ELR (cell line): ENCODE measurements at places on chromosomes 13 and 19.
A peak's percentile ranks its signal among the peaks of the same experiment; 100 is the strongest.

GRCh38 chr19:1874554-1875185 is 10.6 kb downstream of the ABHD17A start:
- DNase-seq = peak; percentile 52

DNA sequence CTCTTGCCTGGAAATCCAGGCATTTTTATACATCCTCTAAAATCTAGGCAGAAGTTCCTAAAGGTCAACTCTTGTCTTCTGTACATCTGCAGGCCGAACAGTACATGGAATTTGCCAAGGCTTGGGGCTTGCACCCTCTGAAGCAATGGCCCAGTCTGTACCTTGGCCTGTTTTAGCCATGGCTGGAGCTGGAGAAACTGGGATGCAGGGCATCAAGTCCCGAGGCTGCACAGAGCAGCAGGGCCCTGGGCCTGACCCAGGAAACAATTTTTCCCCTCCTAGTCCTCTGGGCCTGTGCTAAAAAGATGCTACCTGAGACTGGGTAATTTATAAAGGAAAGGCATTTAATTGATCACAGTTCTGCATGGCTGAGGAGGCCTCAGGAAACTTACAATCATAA is 520.8 kb upstream of the MIR17HG start:
- no peak for DNase-seq

DNA sequence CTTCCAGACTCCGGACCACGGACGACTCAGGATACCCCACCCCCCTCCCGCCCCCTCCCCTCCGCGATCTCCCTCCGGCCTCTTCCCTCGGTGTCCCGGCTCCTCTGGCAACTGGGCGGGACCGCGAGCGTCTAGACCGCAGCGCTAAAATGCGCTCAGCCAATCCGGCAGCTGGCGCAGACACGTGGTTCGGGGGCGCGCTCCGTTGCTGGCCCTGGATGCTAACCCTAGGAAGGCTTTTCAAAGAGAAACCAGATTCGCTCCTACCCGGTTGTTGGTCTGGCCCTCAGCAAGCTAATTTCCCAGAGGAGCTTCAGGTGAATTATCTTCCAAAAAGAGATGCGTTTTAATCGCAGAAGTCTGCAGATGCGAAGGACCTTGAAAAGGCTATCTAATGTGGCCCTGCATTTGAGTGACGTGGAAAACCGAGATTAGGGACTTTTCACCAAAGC is at the start of gene DZIP1:
DZIP1 (minus strand) TSS at position 106 of the 452 bp plus-strand sequence. CDS start 2,677 bp downstream, outside the sequence.
- peak; percentile 93 for DNase-seq

- peak; percentile 75 for DNase-seq
Observed at GRCh38 chr19:10505583-10506229, 2.5 kb upstream of the KEAP1 start.

GRCh38 chr13:30841154-30841553 is 64.9 kb upstream of the MEDAG start:
- no peak for DNase-seq

DNA sequence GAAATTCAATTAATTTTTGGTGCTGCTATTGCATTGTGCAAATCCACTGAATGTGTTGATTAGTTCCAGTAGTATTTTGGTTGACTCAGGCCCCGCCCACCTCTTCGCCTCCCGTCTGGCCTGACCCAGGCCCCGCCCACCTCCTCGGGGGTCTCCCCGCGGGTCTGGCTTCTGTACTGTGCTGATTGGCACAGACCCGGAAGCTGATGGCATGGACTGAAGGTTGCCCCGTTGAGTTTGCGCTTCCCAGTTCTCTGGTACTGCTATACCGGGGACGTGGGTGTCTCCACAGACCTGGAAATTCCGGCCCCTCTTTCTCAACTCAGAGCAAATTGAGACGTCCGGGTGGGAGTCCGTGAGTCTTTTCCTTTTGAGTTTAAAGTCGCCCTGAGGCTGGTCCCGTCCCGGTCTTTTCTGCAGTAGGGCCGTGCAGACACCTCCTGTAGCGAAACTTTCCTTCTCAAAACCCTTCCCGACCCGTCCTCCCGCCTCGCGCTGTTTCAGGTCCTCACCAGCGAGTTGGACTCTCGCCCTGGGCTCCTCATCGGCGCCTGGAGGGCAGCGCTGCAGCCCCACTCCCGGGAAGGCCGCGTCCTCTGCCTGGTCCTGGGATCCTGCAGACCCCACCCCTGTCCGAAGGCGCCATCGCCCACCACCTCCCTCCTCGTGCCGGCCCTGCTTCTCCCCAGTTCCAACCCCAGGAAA is 14.8 kb downstream of the ZNF701 start:
- DNase-seq = no peak

DNA sequence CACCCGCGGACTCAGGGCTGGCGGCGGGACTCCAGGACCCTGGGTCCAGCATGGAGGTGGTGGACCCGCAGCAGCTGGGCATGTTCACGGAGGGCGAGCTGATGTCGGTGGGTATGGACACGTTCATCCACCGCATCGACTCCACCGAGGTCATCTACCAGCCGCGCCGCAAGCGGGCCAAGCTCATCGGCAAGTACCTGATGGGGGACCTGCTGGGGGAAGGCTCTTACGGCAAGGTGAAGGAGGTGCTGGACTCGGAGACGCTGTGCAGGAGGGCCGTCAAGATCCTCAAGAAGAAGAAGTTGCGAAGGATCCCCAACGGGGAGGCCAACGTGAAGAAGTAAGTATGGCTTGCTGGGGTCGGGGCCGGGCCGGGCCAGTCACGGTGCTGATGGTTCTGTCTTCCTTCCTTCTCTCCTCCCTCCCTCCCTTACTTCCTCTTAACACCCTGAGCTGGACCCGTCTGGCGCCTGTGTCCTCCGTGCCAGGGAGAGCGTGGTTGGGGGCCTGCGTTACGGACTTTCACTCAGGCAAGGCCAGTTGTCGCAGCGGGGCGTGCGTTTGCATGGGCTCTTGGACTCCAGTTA is 1.4 kb downstream of the STK11 start:
- DNase-seq = peak; percentile 29

DNA sequence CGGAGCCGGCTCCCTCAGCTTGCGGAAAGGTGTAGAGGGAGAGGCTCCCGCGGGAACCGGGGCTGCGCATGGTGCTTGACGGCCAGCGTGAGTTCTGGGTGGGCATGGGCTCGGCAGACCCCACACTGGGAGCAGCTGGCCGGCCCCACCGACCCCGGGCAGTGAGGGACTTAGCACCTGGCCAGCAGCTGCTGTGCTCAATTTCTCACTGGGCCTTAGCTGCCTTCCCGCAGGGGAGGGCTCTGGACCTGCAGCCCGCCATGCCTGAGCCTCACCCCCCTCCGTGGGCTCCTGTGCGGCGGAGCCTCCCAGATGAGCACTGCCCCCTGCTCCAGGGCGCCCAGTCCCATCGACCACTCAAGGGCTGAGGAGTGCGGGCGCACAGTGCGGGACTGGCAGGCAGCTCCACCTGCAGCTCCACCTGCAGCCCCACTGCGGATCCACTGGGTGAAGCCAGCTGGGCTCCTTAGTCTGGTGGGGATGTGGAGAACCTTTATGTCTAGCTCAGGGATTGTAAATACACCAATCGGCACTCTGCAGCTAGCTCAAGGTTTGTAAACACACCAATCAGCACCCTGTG is 1141.8 kb downstream of the PCDH17 start:
- DNase-seq = no peak

GRCh38 chr13:59495936-59496512 is 667.7 kb downstream of the DIAPH3 start:
- DNase-seq = no peak

DNA sequence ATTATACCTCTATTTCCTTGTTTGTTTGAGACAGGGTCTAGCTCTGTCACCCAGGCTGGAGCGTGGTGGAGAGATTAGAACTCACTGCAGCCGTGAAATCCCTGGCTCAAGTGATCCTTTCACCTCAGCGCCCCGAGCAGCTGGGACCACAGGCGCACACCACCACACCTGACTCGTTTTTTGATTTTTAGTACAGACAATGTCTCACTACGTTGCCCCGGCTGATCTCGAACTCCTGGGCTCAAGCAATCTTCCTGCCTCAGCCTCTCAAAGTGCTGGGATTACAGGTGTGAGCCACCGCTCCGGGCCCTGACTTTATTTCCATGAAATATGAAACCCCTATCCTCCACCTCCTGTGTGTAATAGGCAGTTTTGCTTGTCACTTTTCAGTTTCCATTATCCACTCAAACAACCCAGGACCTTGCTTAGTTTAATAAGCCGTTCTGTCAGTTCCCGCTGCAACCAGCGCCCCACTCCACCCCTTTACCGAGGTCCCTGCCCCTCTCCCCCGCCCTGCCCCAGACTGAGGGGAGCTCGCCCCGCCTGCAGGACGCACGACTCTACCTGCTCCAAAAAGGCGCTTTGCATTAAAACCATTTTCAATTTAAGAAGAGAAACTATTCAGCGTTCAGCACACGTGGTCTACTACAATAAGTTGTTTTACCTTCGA is 16.9 kb downstream of the ZNF816 start:
- no peak for DNase-seq

- DNase-seq = peak; percentile 54
Observed at GRCh38 chr19:5719274-5719960, 529 bp downstream of the LONP1 start.

- DNase-seq = no peak
Observed at GRCh38 chr13:93180356-93180969, 46.1 kb upstream of the GPC6 start.

DNA sequence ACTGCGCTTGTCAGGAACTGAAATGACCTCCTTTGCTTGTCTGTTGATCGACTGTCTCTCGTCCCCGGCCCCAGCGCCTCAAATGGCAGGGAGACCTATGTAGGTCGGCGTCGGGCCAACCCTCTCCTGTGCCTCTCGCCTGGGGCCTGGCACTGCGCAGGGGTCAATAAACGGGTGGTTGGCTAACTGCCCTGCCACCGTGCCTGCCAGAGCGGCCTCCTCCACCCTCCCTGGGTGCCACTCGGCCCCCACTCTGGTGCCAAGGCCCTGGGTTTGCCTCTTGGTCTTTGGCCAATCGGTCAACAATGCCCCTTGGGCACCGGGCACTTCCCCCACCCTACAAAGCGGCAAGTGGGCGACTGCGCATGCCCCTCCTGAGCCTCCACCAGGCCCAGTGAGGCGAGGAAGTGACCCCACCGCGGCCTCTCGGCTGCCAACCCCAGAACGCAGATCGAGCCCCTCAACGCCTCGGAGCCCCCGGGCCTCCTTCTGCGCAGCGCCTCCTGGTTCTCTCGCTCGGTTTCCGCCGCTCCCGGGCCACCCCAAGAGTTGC is 1.1 kb downstream of the KEAP1 start:
- DNase-seq = peak; percentile 64

DNA sequence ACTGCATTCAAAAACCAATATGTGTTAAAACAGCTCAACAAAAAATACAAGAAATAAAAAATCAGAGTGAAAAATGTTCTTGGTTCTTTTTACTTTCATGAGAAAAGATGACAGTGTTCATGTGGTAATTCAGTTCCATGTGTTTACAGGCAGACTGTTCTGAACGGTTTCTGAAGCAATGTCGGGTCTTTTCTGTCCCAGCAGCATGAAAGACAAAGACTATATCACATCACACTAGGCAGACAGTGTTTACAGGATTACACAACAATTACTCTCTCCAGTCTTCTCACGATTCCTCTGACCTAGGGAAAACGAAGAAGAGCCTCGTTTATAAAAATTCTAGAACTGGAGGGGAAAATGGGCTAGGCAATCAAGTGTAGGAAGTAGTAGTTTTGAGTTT is 83.4 kb downstream of the UBL3 start:
- no peak for DNase-seq

- DNase-seq = no peak
Observed at GRCh38 chr13:33629605-33630360, 188.2 kb upstream of the RFC3 start.

DNA sequence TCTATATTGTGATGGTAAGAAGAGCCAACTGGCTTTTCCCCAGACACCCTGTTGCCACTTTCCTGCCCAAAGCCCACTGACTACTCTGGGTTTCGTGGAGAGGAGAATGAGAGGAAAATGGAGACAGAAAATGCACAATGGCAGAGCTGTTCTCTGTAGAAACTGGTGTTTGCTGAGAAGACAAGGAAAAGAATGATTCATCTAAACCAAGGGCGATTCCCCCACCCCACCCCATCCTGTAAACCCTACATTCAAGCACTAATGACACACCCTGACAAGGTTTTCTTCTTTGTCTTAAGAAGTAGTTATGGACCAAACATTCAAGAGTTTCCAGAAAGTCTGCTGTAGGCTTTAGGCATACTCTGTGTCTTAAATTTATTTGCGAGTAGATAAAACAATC is 68.8 kb downstream of the DOCK9 start:
- DNase-seq = peak; percentile 82

DNA sequence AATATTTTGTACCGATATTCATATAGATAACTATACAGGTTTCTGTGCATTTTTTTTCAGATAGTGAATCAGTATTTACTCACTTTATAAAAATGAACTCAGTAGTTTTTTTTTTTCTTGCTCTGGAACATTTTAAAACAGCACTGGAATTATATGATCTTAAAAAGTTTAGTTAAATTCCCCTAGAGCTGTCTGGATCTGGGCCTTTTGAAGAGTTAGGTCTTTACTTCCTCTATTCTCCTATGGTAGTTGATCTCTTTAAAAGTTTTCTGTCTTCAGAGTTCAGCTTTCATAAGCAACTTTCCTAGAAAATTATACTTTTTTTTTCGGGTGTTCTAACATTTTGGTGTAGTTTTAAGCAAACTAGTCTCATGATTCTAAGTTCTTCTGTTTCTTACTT is 21.8 kb upstream of the RBM26 start:
- no peak for DNase-seq

GRCh38 chr13:33150662-33151061 is 134.4 kb downstream of the KL start:
- DNase-seq = no peak

- peak; percentile 95 for DNase-seq
Observed at GRCh38 chr19:932648-933552, 7.1 kb downstream of the ARID3A start.

DNA sequence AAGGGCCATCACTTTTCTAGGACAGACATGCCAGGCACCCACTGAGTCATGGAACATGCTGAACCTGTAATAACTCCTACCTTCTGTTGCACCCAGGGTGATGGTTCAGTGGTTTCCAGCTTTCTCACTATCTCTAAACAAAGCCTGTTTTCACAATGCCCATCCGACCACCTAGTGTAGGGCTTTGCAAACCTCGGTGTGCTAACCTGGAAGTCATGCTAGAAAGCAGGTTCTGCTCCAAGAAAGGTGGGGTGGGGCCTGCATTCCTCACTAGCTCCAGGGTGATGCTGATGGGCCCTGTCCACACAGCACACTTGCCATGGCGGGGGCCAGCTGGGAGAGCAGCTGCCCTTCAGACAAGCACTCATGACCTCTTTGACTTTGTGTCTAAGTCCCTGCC is 43.4 kb downstream of the COL4A2 start:
- DNase-seq = no peak

- no peak for DNase-seq
Observed at GRCh38 chr13:37344056-37344455, 238.6 kb upstream of the CSNK1A1L start.

DNA sequence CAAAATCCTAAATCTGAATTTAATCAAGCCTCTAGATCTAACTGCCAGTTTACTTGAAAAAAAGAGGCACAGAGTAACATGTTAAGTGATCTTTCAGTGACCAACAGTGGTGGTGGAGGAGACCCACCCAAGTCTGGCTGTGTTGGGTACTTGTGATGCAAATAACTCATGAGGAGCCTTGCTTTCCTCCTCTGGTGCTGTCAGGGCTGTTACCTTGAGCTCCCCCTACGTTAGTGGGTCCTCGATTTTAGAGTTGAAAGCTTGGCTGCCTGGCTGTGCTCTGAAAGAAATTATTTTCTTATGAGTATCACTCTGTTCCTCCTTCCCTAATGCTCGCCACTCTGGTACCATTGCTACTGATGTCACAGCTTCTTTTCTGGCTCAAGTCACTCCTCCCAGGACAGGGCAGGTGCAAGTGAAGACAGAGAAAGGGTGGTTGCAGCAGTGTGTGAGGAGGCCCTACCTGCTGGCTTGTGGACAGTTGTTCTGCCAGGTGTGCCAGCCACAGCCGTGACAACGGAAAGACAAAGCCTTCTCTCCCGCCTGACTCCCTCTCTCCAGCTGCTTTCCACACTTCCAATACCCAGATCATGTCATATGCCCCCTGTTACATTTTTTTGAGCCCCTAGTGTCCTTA is 6.5 kb upstream of the SUPT20H start:
- no peak for DNase-seq
